ENCODE measurements at places on chromosomes 7 and 10.

DNA sequence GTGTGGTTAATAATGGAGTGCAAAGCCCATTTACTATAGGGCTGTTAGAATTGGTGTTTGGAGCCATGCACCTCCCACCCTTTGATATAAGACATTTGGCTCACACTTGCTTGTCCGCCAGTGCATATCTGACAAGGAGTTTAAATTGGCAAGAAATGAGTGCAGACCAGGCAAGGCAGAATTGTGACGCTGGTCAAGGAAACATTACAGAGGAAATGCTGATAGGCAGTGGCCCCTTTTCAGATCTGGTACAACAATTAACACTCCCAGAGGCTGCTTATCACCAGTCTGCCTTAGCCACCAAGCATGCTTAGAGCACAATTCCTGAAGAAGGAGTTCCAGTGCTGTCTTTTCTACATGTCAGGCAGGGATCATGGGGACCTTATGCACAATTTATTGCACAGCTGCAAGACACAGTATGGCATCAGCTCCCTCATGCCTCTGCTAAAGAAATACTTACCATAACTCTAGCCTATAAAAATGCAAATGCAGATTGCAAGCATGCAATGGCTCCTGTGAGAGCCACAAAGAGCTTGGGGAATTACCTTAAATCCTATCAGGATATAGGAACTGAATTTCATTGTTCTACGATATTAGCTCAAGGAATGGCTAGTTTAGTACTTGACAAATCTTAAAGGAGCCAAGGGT is 35.2 kb downstream of the OR13A1 start:
- no peak for DNase-seq

GRCh38 chr7:90999989-91000979 is 263.9 kb upstream of the FZD1 start:
- peak; percentile 38 for DNase-seq

- DNase-seq = peak; percentile 7
Observed at GRCh38 chr7:16647435-16647960, 1.5 kb downstream of the BZW2 start.

DNA sequence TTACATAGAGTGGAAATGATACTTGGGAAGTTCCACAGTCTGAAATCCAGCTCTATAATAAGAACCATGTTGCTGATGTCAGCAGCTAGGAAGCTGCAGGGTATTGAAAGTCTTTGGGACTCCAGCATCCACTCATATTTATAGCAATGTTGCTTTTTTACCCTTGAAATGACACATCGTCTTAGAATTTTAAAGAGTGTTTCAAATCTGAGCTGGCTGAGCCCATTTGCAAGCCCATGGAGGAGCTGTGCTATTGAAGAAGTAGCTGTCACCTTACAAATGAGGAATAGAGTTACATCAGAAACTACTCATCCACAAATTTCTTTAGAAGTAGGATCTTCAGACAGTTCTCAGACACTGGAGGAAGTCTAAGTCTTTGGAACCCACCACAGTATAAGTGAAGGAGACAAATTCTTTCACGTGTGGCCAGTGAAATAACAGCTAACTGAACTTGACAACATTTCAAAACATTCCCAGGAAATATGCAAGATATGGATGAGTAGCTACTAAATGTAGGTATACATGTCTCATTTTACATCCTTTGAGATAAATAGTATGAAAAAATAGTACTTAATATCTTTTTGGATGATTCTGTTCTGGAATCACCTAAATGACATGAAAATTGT is 203.6 kb downstream of the ZNF365 start:
- DNase-seq = no peak

- DNase-seq = no peak
Observed at GRCh38 chr10:85145966-85146365, 817.6 kb downstream of the CCSER2 start.

DNA sequence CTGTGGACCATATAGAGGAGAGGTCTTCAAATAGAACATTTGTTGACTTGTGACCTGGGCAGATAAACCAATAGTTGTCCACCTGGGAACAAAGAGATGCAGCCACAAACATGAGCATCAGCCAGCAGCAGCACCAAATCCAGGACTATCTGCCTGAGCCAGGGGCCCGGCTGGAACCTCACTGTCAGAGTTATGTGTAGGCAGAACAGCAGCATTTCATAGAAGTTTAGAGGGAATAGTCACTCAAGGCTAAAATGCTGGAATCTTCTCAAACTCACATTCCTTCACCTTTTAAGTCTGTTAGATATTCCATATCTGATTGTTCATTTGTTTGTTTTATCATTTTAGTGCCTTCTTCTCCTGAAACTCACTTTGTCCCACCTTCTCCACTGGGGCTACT is 72.2 kb upstream of the IL6 start:
- no peak for DNase-seq

- DNase-seq = no peak
Observed at GRCh38 chr7:19519443-19520021, 189.3 kb downstream of the POLR1F start.

DNA sequence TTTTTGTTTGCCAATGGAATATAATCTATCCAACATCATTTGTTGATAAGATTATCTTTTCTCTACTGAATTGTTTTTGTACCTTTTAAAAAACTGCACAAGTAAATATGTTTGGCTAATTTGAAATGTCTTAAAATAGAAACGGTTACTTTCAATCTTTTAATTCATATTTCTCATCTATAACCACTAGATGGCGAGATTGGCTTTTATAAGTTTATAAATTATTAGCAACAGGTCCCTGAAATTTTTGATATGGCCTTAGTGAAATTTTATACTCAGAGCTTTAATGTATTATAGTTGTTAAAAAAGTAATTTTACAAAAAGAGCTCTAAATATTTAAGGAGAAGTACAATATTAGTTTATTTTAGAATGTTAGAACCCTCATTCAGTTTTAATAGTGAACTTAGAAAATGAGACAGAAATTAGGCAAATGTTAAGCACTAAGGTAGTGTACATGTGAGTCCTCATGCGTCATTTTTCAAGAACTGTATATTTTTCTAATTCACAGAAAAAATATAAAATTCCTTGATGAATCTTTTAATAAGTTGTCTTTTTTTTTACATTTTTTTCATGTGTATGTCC is 592.5 kb downstream of the ARL4A start:
- peak; percentile 67 for DNase-seq

GRCh38 chr10:131979336-131979735 is 2.4 kb downstream of the BNIP3 start:
- DNase-seq = no peak

- DNase-seq = no peak
Observed at GRCh38 chr7:3063016-3063753, 19.5 kb upstream of the CARD11 start.

- no peak for DNase-seq
Observed at GRCh38 chr7:90194911-90195809, 16.4 kb upstream of the STEAP2 start.

DNA sequence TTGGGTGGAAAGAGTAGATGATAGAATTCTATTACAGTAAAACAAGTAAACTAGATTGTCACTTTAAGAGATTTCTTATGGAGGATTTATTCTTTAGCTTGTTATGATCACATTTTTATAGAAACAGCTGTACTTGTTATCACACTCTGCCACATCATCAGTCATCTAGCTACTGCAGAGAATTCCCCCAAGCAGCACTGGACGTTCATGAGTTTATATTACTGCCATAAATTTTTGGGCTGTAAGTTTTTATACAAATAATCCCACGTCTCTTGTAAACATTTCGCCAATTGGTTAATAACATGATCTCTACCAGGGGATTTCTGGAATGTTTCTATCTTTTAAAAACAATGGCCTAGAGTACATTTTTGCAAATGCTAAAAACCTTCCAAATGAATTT is 238.8 kb downstream of the POLR1F start:
- no peak for DNase-seq

DNA sequence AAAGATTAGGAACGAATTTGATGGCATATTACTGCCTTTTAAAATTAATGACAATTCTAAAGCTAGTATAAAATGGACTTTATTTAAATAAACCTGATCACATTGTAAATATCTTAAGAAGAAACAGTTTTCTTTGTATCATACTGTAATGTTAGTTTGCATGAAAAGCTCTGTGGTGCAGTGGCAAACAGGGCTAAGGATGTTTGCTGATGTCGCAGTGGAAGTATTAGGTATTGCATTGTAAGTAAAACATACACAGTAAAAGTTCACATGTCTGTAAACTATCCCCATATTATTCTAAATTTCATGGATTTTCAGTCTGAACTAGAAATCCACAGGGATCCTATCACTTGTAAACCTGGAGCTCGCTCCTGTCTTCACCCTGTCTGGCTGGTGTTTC is 252.6 kb upstream of the ZNF32 start:
- no peak for DNase-seq

- DNase-seq = peak; percentile 28
Observed at GRCh38 chr7:42456756-42457276, 219.8 kb upstream of the GLI3 start.

- DNase-seq = no peak
Observed at GRCh38 chr7:76300166-76300731, 2.2 kb upstream of the HSPB1 start.

Measured in NCI-H82 (cell line).